ENCODE measurements at places on chromosomes 7 and 10.

DNA sequence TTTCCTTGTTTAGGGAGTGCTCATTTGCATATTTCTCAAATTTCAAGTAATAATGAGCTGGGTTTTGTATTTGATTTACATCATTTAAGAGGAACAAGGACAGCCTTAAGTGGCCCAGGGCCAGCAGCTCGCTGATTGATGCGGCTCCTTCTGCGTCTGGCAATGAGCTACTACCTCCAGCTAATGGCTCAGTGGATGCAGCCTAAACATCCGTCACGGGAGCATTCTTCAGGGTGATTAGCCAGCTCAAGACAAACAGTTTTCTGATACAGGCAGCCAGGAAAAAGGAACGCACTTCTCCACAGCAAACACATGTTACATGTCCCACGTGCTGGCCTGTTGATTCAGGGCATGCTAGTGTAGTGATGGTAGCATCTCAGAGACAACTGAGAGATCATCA, 169.3 kb upstream of the TCERG1L start:
- DNase-seq = no peak

DNA sequence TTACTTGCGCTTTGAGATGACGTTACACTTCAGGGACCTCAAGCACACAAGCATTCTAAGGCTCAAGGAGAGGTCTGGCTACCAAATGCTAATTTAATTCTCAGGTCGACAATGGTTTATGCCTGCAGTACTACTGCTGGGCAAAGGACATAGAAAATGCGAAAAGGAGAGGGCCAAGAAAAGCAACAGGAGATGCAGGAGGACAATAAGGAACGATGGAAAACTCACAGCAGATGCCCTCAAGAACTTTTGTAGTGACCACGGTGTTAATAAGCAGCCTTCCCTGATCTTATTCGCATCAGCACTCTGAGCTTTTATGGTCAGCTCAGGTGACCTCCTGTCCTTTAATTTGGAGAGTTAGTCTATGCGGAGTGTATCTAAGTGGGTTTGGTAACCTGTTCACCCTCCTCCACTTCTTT, 146.3 kb downstream of the GPR85 start:
- no peak for DNase-seq

- peak; percentile 6 for DNase-seq
Measured at GRCh38 chr10:71547876-71548846, 151.4 kb downstream of the CDH23 start.

DNA sequence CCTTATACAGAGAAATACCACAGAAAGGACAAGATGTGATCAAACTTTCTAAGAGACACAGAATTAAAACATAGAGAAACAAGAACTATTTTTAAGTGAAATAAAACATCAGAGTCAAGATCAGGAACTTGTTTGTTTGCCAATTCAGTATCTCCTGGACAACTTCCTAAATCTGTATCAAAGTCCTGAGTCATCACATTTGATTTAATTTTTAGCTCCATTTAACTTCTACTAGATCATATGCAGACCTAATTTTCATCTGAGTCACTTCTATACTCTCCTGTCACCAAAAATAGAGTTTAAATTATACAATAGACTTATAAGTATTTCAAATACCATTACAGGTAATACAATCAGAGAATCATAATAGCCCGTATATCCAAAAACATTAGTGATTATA, 268.1 kb downstream of the PRKG1 start:
- DNase-seq = no peak

DNA sequence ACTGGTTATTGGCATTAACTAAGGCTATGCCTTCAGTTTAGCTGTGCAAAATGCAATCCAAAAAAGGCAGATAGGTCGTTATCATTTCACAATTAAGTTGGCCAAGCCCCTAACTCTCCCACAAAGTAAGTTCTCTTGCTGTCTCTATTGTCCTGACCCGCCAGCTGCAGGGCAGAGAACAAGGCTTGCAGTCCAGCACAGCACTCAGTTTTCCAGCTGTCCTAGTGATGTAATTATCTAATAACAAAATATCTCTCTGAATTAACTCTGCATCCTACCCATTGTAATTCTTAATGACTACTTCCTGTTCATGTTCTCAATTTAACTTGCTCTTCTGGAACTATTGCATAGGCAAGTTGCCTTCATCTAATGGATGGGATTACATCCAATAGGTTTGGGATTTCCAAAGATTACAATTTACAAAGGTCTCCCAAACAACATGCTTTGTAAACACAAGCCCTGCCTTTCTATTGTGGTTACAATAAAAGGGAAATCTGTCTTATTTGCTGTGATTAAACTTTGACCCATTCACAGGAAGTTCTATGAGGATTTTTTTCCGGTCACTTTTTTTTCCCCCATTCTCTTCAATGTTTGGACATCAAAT, 55.2 kb downstream of the CDK6 start:
- DNase-seq = no peak

DNA sequence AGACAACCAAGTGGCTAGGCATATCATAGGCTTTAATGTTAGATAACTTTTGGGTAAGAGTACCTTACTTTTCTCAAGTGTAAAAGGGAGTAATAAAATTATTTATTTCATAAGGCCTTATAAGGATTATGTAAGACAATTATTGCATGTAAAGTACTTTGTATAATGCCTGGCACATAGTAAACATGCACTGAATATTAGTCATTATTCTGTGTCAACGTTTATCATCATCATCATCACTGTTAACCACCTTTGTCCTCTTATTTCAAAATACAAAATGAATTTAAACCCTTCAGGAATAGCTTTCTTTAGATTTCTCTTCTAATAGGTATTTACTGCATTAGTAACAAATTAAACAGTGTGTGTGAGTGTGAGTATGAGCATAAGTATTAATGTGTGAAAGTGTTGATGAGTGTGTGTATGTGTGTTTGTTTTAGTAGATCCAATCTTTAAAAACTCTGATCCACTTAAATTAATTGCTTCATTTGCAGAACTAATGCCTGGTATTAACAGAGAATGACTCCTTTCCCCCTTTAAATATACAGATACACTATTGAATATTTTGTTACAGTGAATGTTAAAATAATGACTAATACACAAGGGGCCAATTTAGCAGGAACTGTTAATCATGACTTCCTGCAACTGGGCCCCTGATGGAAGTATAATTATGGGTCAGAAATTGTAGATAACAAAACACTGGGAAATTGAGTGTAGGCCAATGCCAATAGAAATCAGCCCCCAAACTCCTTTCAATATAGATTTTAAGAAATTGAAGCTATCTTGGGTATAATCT, 213.3 kb upstream of the FZD8 start:
- no peak for DNase-seq

DNA sequence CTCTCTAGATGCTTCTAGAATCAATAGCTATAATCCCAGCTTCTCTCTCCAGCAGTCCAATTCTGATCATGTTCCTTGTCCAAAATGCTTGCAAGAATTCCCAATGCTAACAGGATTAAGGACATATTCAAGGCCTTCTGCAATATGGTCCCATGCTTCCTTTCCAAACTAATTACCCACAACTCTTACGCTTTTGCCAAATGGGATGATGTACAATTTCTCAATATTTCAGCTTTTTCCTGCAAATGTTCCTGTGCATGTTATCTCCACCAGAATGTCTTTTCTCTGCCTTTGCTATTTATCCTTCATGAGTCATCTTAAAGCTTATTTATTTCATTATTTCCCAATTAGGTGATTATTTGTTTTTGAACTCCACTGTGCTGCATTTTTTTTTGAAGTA, 556.4 kb downstream of the SORCS1 start:
- no peak for DNase-seq

DNA sequence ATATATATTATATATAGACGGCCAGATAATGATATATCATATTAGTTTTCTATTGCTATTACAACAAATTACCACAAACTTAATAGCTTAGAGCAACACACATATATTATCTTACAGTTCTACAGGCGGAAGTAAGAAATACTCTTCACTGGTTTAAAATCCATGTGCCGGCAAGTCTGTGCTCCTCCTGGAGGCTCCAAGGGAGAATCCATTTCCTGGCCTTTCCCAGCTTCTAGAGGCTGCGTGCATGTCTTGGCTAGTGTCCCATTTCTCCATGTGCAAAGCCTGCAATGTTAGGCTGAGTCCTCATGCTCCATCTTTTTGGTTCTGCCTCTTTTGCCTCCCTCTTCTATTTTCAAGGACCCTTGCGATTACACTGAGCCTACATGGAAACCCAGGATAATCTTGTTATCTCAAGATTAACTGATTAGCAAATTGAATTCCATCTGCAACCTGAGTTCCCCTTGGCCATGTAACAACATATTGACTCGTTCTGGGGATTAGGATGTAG, 23.9 kb upstream of the PNLIPRP3 start:
- DNase-seq = no peak

GRCh38 chr7:137981668-137982067, 20.2 kb downstream of the CREB3L2 start:
- DNase-seq = no peak

DNA sequence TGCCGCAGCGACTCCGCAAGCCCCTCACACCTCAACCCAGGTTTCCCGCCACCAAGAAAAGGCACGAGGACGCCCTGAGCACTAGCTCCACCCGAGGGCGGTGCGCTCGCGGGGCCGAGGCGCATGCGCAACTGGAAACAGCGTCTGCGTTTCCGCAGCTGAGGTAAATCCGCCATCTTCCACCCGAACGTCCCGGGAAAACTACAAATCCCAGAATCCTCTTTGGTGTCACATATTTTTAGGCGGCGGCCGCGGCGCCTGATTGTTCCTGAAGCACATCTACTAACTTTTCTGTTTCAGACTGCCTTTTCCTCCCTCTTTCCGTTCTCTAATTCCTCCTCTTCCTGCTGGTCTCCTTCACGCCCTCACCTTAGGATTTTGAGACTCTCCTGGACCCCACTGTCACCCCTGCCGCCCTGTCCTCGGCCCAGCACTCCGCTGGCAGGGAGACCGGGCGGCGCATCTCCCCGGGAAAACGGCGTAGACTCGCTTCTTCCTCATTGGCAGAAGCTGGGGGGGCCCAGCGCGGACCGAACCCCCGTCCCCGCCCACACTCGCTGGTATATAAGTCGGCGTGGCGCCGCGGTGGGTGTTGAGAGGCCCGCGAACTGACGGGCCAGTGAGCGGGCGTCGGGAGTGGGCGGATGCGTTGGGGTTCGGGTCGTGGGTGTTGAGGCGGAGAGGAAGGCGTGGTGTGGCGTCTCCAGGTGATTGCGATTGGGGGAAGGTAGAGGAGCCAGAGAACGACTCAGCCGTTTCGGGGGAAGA, at the start of gene ZCWPW1:
ZCWPW1 (minus strand) TSS at position 505 of the 768 bp plus-strand sequence. CDS start 8,054 bp downstream, outside the sequence.
- DNase-seq = peak; percentile 95

DNA sequence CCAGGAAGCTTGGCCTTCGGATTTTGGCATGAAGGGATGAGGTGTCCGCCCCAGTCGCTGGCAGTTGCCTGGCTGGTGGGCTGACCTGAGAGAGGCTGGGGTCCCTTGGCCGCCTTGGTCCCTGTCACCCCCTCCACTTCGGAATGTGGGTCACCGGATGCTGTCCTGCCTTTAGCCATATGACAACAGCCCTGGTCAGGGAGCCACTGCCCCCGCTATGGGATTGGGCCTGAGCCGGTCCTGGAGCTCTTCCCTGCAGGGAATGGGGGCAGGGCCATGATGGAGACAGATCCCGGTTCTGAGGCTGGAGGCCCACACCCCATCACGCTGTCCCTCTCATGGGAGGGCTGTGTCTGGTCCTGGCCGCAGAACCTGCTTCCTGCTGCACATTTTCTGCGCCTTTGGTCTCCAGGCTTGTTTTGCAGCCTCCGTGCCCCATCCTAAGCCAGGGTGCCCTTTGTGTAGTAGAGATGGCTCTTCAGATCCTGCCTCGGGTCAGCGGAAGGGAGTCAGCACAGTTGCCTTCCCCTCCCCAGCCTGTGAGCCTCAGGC, 22.6 kb downstream of the PFKFB3 start:
- DNase-seq = no peak

GRCh38 chr7:93374345-93374940, 142.3 kb downstream of the VPS50 start:
- peak; percentile 27 for DNase-seq

DNA sequence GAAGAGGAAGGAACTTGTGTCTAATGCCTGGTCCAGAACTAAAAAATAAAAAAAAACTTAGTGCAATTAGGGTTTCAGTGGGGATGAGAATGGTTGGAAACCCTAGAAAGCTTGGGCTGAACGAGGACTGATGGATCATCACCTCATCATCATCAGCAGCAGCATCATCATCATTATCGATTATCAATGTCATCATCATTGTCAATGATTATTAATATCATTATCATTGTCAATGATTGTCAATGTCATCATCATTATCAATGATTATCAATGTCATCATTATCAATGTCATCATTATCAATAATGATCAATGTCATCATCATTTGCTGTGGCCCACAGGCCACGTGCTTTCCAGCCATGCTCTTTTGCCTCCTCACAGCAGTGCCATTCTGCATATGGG, 952.0 kb upstream of the ZNF722 start:
- DNase-seq = no peak

DNA sequence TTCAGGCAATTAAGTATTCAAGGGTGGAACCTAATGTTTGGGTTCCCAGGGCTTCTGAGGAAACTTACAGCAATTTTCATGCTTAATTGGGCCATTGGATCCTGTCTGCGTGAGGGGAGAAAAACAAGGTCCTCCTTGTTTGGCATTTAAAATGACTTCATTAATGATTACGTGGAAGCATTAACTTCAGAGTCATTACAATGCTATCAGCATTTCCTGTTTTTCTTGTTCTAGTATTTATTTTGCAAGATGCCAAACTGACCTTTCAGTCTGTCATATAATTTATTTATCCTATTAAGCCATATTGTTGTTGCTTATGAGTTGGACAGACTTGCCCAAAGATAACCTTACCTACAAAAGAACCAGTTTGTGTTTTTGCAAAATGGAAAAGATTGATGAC, 324.1 kb upstream of the LRRN3 start:
- DNase-seq = no peak

- DNase-seq = no peak
Measured at GRCh38 chr7:234708-235553, 42.6 kb downstream of the FAM20C start.

DNA sequence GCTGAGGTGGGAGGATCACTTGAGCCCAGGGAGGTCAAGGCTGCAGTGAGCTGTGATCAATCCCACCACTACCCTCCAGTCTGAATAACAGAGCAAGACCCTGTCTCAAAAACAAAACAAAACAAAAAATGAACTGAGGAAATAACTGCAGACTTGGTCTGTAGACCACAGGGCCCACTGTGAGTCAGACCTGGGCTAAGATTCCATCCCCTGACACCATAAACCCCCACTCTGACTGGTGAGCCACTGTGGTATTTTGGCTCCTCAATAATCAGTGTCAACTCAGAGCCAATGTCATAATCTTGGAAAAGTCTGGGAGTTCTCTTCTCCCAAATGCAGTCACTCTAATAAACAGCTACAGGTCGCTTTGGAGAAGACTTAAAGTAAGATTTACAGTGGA, 24.0 kb upstream of the ERCC6 start:
- DNase-seq = peak; percentile 56
